ENCODE measurements at places on chromosomes 3 and 15.

- no peak for DNase-seq
These were observed 72.0 kb upstream of the CD96 start for GRCh38 chr3:111470032-111470431.

GRCh38 chr3:114499976-114500375 lies 206.1 kb downstream of the TIGIT start:
- no peak for DNase-seq

GRCh38 chr3:65251375-65251774 lies 563.6 kb upstream of the ADAMTS9 start:
- DNase-seq = no peak

DNA sequence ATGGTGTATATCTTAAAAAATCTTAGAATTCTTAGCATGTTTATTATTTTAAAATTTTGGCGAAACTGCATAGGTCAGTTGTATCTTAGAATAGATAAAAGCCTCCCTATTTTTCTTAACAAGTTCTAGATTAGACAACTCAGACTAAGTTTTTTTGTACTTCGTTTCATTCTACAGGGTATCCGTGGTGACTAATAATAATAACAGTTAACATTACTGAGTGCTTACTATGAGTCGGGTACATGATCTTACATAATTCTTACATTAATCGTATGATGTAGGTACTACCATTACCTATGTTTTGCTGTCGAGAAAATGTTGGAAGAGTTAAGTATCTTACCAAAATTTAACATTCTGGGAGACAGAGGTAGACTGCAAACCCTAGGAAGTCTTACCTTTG lies 60.7 kb downstream of the UBE2E2 start:
- no peak for DNase-seq

DNA sequence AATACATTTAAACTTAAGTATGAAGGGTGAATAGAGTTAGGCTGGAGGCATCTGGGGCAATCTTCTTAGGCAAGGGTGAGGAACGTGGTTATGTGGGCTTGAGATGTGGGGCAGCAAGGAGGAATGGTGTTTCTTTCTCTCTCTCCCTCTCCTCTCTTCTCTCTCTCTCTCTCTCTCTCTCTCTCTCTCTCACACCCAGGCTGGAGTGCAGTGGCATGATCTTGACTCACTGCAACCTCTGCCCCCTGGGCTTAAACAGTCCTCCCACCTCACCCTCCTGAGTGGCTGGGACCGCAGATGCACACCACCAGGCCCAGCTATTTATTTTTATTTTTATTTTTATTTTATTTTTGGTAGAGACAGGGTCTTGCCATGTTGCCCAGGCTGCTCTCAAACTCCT lies 4.0 kb upstream of the MGA start:
- no peak for DNase-seq

DNA sequence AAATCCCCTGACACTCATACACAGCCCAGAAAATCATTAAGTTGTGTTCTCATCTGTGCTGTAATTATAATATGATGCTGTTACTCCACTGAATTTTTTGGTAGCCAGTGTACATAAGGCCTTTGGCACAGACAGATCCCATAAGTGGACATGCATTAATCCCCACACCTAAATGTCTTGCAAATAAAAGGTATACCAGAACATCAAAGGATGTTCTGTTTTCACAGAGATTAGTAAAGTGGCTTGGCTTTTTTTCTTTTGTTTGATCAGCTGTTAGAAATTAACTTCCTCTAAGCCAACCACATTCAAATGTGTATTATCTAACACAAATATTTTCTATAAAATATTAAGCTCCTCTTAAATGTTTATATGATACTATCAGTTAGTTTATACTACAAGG lies 2.7 kb downstream of the SST start:
- no peak for DNase-seq

Data from stimulated activated CD4-positive, alpha-beta T cell treated with anti-CD3 and anti-CD28 coated beads, Interleukin-2, amount 100 ng/mL, for 24 hours (primary cell).